ENCODE measurements at places on chromosomes 6 and 20.

- DNase-seq: no peak
Measured at GRCh38 chr6:37303891-37304503, 46.1 kb upstream of the TMEM217 start.

DNA sequence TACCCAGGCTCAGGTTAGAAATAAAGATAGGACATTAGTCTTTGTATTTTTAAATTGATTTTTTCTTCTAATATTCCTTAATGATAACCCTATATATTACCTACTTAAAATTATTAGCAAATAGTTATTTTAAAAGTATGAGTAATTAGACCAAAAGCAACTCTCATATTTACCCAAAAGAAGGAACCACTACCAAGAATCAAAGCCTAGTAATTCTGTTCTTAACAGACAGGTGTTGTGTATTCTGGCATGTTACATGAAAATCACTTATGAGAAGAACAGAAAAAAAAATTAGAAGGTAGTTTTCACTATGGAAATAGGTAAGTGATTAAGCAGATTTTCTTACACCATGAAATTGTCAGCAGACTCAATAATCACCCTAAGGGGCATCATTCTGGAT, 105.1 kb downstream of the ATG5 start:
- no peak for DNase-seq

- peak; percentile 72 for DNase-seq
Measured at GRCh38 chr6:131950767-131951575, at the start of gene CCN2. TSS of gene CCN2 (minus strand) at chr6:131951372. CDS start at chr6:131951172, 200 bp downstream.

GRCh38 chr20:3711484-3711941, 887 bp downstream of the SIGLEC1 start:
- DNase-seq: no peak

- no peak for DNase-seq
Measured at GRCh38 chr20:12311094-12311865, 393.6 kb downstream of the BTBD3 start.

- no peak for DNase-seq
Measured at GRCh38 chr6:110180228-110181008, at the start of gene CDC40. TSS of gene CDC40 (plus strand) at chr6:110180427. CDS start at chr6:110180445, 18 bp downstream.

DNA sequence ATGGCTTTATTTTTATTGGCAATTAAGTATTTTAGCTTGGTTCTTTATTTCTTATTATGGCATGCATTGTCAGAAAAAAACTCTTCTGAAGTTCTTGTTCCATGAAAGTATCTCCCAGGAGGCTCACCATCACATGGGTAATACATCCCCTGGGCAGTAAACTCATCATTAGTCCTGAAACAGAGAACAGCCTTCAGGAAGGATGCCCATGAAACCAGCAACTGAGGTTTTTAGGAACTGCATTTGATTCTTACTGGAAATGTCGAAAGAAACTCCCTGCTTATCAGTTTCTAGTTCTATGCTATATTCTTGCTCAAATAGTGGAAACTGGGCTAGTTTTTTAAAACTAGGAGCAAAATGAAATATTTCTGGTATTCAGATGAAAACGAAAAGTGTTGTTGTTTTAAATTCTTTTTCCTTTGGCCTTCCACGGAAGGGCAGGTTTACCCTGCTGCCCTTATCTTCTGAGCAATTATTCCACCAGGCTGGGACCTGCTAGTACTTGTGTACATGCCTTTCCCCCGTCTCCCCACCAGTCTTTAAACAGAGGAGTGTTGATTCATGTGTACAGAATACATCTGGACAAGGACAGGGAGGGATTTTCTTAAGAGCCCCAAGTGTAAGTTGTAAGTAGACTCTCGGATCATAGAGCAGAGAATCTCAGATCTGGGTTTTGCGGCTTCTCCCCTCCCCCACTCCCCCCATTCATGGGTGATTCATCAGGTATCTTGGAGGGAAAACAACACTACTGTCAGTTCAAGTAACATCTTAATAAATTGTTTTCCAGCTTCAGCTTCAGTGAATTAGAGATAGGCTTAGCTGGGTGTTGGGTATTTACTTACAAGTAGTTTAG, 81.5 kb downstream of the RTN4IP1 start:
- DNase-seq: peak; percentile 84

- no peak for DNase-seq
Measured at GRCh38 chr6:1705630-1706029, 95.9 kb downstream of the FOXC1 start.

GRCh38 chr20:49471397-49471796, 11.1 kb downstream of the KCNB1 start:
- no peak for DNase-seq

DNA sequence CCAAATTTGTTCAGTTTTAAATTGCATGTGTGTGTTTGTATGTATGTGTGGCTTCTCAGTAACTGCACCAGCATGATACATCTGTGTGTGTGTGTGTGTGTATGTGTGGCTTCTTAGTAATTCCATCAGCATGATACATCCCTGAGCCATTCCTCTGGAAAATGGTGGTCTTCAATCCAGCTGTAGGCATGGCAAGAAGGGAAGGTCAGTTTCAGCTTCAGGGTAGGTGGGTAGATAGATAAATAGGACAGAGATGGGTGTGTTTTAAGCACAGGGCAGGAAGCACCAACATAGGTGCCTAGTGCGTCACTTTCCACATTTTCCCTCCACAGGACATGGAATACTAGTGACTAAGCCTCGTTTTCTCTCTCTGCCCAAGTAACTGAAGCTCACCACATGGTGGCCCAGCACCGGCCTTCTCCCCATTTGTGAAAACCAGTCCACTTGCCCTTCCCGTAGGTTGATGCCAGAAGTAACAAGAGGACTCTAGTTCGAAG, 82.9 kb downstream of the RPP40 start:
- no peak for DNase-seq

DNA sequence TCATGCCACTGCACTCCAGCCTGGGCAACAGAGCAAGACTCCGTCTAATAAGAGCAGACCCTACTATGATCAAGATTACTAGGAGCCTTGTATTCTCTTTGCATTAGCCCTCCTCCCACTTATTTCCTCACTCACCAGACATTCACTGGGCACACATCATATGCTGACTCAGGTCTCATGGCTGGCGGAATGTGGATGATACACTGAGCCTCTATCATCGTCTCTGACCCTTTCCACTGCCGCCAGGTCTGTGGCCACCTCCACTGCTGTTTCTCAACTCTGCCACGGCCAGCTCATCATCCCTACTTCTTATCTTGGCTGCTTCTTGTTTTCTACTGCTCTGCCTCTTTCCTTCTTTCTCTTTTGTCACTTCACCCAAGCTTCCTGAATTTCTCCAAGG, 161.0 kb downstream of the BACH2 start:
- no peak for DNase-seq

DNA sequence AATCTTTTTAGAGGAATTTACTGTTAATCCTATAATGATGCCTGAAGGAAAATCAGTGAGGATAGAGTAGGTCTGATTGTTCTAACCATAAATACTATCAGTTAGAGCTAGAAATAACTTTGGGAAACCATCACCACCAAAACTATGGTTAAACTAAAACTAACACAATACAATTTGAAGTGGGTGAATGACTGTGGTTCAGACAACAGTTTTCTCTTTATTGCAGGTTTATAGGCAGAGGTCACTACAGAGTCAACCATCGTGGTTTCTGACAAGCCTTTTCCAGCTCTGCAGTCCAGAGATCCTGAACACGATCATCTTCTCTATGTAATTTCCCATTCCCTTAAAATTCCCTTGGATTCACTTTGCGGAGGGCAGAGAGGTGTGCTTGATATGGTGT, 134.3 kb downstream of the IBTK start:
- DNase-seq: no peak

GRCh38 chr6:163944897-163945296, 530.4 kb downstream of the QKI start:
- no peak for DNase-seq

DNA sequence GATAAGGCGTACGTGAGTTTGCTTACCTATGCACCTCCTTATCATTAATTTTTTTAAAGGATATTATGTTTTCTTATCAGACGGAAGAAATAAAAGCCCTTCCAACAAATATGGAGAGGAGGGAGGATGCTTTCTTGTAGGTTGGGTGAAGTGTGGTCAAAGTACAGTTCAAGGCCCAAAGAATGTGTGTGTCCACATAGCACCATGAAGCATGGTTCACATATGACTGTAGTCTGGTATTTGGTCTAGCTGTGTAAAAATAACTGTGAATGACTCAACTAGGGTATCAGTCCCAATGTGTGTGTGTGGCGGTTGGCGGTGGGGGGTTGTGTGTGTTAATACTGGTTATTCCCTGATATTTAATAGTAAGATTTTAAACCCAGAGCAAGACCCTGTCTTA, 212.7 kb downstream of the TMEM242 start:
- DNase-seq: no peak

- DNase-seq: no peak
Measured at GRCh38 chr20:33630507-33630906, 31.6 kb upstream of the C20orf144 start.

DNA sequence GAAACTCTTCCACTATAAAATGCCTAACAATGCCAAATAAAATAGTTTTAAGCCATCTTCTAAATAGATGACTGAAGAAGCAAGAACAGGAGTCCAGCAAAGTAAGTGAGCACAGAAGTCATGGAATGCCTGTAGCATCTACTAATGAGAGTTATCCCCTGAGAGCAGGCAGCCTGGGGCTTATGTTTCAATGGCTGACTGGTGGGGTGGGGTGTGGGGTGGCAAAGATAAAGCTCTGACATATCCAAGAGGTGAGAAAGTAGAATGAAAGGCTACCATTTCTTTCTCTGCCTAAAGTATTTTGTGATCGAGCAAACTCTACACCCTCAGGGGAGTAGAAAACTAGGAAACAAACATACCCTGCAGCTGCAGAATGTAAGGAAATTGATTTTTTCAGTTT, 348.8 kb downstream of the TFAP2B start:
- no peak for DNase-seq

DNA sequence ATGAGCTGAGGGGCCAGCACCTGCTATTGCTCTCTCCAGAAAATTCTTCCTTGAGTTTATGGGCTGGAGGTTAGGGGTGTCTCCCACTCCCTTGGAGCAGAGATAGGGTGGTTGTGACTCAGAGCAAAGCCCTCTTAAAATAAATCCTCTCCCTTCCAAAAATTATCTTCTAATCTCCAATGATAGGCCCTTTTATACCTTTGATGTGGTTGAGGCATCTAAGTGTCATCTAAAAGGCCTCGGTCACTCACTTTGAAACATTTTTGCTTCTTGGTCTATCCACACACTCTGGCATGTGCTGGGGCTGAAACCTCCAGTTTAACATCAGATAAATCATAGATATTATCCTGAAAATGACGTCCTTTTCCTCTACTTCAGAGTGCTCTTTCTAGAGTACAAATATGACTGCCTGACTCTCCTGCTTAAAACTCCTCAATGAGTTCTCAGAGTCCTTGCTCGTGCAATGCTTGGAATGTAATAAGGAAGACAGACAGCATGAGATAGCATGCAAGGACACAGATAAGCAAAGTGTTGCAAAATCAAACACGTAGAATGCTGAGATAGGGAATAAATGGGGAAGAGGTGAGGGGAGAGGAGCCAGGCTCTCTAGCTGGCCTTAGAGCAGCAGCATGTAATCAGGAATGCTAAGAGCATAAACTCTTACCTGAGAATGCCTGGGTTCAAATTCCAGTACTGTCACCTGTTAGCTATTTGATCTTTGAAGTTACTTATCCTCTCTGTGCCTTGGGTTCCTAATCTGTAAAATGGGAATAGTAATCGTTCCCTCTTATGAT, 374.1 kb upstream of the CITED2 start:
- DNase-seq: no peak

DNA sequence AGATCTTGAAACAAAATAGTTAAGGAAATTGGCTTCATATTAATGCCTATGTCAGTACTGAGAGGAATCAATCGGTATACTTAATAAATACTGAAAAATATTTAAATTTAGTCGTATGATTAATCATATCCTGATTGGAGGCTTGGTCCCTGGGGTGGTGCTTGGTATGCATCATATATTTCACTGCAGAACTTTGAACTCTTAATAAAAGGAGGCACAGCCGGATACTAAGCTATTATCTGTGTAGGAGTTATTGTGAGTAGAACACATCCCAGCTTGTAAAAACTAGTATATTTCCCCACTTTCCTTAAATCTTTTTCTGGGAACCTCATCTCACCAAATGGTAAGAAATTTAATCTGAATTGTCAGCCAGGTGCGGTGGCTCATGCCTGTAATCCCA, 42.4 kb upstream of the SCAF8 start:
- no peak for DNase-seq

DNA sequence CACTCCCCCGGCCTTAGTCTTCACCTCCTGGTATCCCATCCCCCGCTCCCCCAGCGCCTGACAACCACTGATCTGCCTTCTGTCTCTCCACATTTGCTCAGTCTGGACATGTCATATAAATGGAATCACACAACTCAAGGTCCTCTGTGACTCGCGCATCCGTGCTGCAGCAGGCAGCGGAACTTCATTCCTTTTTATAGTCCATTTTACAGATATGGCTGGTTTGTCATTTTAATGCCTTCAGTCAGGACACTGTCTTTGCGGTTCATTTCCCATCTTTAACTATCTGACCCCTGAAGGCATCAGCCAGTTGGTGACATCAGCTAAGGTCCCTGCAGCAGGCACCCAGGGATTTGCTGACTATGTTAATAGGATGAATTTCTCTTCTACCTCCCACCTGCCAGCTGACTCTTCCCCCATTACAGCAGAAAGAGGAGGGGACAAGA, 125.7 kb downstream of the ZMYND8 start:
- peak; percentile 6 for DNase-seq

- peak; percentile 16 for DNase-seq
Measured at GRCh38 chr20:57904314-57905105, 194.7 kb upstream of the PMEPA1 start.

- peak; percentile 12 for DNase-seq
Measured at GRCh38 chr6:16964553-16965499, 137.0 kb upstream of the STMND1 start.

- DNase-seq: no peak
Measured at GRCh38 chr6:51892750-51893149, 194.7 kb downstream of the PKHD1 start.

DNA sequence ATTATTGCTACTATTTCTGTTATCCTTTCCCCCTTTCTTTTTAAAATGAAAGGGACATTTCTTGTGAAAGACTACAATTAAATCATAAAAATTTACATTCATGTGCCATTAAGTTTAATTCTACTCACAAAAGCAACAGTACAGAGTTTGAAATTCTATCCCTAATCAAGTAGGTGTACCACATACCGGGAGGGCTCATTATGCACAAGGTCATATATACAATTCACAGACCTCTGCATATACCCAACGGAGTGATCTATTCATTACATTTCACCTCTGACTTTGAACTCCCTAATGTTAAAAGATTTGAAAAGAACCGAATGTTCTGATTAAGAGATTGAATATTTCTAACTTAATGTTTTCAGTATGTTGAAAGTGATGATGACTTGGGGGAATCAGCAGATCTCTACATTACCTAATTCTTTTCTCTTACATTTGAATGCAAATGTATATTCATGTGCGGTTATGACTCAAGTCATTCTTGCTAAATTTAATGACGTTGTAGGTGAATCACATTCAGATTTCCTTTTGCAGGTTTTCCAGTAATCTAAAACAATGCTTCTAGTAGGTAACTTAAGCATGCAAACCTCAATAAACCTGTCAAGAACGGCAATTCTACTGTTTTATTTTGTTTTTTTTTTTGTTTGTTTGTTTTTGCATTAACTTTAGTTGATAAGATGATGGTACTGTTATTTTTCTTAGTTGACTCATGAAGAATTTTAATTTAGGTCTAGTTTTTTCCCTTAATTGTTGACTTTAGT, 7.3 kb downstream of the EYA4 start:
- peak; percentile 6 for DNase-seq

Data from epithelial cell of prostate (primary cell).